ENCODE measurements at places on chromosomes 3 and 15. TPM values are rescaled to one million over a fixed set of nuclear protein-coding genes. Genes with fewer than 3 reads are reported as not detected.

GRCh38 chr3:133192363-133192945, 154.3 kb downstream of the TMEM108 start:
- no peak for DNase-seq

Gene LEKR1
- total RNA-seq: 1.9 TPM

Gene DISP2
- 2.1 TPM for total RNA-seq

Gene CCR8
- total RNA-seq: not detected

Gene ISLR
- total RNA-seq: 120 TPM

Gene SLC22A13
- total RNA-seq: 0.98 TPM

DNA sequence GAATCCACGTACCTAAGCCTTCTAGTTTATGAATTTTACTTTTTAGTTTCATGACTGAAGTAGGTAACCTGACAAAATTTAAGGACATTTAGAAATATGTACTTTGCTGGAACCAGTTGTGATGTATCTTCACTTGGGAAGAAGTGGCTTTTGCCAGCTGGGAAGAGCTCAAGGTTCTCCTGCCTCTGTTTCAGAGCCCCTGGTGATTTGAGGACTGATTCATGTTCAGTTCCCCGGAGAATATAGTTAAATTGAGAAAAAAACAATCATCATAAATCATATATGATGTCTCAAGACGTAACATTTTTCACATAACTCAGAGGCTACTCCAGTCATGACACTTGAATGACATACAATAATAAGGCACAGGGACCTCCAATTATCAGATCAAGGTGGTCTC, 473.4 kb downstream of the EPHA3 start:
- no peak for DNase-seq

GRCh38 chr15:80107774-80108173, 45.0 kb upstream of the FAH start:
- DNase-seq: no peak

DNA sequence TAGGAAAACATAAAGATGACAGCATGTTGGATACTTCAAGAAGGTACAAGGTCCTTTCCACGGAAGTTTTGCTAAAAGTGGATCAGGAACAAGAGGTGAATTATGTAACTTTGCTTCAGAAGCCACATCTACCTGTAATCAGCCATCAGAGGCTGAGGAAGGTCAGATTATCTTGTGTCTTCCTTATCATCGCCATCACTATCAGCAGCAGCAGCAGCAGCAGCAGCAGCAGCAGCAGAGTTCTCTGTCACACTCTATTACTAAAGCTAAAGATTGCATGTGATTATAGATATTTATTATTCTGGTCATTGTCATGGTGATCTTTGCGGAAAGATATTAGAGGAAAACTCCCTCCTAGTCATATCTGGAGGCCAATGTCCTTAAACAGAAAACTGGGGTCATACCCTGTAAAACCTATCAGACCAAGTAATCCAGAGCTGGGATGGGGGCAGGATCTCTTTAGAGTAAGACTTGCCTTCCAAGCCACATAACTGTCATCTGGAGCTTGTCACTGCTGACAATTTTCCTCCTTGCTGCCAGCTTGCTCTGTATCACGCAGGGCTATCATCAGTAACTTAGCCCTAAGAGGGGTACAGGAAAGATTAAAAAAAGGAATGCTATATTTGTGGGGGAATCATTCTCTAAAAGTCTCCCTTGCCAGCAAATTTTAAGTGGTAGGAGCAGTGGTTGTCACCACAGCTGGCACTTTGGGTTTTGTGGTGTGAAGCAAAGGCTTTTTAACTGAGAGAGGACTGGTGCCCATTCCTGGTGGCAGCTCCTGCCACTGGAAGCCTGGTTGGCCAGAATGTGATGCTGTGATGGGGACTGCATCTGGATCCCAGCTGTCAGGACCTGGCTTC, 130.9 kb upstream of the RASGRP1 start:
- no peak for DNase-seq

DNA sequence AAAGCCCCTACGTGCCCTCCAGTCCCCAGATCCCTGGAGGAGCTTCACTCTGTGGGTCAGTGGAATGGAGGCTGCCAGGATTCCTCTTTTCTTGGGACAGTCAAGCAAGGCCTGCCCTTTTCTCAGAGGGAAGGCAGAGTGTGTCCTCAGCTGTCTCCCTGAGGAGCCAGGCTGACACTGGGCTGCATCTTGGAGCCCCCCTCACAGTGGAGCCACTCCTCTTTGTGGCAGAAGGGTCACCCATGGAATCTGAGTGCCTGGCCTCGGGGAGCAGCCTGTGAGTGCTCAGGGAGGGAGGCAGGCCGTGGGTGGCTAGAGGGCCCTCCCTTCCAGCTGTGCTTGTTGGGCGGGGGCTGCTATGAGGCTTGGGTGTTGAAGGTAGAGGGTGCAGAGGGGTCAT, 41.2 kb downstream of the BOC start:
- DNase-seq: no peak

DNA sequence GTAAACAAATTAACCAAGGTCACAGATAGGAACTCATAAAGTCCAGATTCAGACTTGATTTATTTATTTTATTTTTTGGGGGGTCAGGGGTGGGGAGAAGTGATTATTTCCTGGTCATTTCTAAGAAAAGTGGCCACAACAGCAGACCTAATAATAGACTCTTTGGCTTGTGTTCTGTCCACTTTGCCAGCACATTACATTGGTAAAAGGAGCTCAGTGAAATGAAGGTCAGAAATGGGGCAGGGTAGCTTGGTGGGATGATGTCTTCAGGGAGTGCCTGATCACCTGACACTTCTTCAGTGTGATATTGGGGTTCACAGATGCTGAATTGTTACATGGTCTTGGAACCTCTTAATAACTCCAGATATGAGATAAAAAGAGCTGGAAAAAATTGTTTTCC, 10.1 kb downstream of the VPS8 start:
- no peak for DNase-seq

DNA sequence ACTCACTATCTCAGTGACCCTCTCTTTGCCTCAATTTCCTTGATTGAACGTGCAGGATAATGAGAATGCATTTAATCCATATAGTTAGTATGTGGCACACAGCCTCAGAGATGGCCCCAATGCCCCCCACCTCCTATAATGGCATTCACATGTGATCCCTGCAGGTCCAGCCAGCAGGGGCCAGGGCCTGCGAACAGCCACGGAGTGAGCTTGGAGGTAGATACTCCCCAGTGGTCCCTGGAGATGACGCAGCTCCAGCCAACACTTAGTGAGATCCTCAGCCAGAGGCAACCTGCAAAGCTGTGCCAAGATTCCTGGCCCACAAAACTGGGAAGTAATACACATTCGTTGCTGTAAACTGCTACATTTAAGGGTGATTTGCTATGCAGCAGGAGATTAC, 184.9 kb upstream of the NSMCE3 start:
- no peak for DNase-seq

DNA sequence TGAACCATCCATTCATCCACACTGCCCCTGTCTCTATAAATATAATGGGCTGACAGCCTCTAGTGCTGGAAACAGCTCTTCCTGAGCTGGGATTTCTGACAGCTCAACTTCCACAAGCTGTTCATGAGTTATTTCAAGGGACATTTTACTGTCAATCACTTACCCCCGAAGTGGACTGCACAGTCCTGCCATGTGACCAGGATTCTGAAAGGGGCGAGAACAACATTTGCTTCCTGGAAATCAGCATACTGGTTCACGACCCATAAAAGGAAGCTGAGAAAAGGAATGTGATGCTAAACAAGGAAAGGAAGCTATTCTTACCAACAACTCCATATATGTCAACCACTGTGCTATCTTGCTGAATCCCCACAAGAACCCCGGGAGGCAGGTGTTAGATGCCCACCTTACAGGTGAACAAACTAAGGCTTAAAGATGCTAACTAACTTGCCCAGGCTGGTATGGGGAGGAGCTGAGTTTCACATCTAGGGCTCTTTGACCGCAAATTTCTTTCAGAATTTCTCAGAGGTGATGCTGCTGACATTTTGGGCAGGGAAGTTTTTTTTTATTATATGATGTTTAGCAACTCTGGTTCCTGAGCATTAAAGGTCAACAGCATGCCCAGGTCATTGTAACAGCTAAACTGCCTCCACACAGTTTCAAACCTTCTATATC, 16.5 kb upstream of the REC114 start:
- DNase-seq: no peak

- no peak for DNase-seq
Measured at GRCh38 chr3:11641683-11642430, 1.9 kb downstream of the VGLL4 start.

DNA sequence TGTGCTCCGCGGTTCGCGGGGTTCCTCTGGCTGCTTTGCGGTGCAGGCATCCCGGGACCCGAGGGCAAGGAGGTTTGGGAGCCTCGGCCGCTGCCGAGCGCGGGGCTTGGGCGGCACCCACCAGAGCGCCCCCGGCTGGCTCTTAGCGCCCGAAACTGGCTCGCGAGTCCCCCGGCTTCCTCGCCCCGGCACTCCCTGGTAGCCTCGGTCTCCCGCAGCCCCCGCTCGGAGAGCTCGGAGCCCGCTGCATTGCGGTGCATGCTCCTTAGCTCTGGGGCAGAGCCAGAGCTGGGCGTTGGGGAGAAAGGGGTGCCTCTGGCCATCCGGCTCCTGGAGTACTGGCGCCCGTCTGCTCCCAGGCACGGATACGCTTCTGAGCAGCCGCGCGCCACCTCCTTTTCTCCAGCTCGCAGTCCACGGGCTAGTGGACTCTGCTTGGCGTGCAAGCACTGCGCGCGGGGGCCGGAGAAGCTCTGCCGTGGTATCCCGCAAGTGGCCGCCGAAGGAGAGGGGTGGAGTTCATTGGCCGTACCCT, 753 bp downstream of the EPHB1 start:
- DNase-seq: no peak

GRCh38 chr3:155859859-155860258, 5.6 kb upstream of the SLC33A1 start:
- no peak for DNase-seq

Gene PLA2G4F
- total RNA-seq: not detected

- no peak for DNase-seq
Measured at GRCh38 chr3:138781012-138781470, 53.7 kb downstream of the PIK3CB start.

Gene ISG20
- 20.2 TPM for total RNA-seq

Gene NDN
- total RNA-seq: 44.6 TPM

Gene SNURF
- total RNA-seq: 30.3 TPM

GRCh38 chr3:23685541-23686258, 120.1 kb upstream of the UBE2E1 start:
- peak; percentile 82 for DNase-seq

GRCh38 chr15:85417276-85417675, 36.9 kb downstream of the AKAP13 start:
- DNase-seq: no peak

Gene CYP19A1
- 24.0 TPM for total RNA-seq

DNA sequence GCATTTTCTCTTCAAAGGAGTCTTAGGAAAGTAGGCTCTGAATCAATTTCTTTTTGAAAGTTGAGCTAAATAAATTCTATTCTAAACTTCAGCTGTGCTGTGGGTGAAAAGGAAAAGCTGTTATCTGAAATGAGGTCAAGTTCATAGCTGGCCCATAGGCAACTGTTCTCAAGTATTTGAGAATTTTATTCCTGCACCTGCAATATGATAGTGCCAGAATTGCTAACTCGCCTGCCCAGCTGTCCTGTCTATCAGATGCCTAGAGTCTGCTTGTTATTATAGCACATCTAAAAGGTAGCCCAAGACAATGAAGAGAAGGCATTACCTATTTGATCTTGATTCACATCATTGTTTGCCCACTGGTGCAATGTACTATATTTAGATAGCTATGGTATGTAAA, 798.7 kb downstream of the DIPK2A start:
- DNase-seq: no peak

Gene ANKUB1
- total RNA-seq: 2.8 TPM

GRCh38 chr3:53845103-53845880, 927 bp downstream of the CHDH start:
- DNase-seq: peak; percentile 77

Gene PKM
- 385 TPM for total RNA-seq

GRCh38 chr3:46926871-46927717, 49.5 kb downstream of the CCDC12 start:
- peak; percentile 54 for DNase-seq

Gene ALPK3
- total RNA-seq: 7.2 TPM

DNA sequence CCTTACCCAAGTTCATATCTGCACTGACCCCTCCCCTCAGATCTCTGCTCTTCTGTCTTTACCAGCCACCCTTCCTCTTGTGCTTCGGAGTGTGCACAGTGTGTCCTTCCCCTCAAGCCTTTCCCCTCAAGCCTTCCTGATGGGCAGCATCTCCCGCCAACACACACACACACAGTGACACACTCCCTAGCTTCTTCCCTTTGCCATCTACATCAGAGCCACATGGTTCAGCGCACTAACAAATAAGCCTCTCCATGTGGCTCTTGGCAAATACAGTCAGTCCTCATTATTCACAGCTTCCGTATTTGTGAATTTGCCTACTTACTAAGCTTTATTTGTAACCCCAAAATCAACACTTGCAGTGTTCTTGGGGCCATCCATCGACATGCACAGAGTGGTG, 37.5 kb downstream of the SH3BP5 start:
- DNase-seq: peak; percentile 66

Gene PEX5L
- total RNA-seq: 70.6 TPM

Gene TMCO5A
- not detected for total RNA-seq

Gene ZNF80
- not detected for total RNA-seq

DNA sequence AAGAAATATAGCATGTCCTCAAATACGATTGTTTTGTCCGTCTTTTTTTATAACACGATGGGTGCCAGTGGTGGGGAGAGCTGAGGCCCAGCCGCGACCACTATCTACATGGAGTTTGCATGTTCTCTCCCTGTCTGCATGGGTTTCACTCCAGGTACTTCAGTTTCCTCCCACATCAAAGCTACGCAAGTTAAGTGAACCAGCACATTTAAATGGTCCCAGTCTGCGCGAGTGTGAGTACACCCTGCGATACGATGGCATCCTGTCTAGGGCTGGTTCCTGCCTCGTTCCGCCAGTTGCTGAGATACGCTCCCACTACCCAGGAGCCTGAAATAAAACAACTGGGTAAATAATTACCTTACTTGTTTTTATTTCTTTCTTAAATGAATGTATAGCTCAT, 40.6 kb downstream of the ATP13A3 start:
- no peak for DNase-seq

Gene SLC28A2
- total RNA-seq: not detected

- no peak for DNase-seq
Measured at GRCh38 chr3:26807272-26807671, 184.7 kb downstream of the LRRC3B start.

DNA sequence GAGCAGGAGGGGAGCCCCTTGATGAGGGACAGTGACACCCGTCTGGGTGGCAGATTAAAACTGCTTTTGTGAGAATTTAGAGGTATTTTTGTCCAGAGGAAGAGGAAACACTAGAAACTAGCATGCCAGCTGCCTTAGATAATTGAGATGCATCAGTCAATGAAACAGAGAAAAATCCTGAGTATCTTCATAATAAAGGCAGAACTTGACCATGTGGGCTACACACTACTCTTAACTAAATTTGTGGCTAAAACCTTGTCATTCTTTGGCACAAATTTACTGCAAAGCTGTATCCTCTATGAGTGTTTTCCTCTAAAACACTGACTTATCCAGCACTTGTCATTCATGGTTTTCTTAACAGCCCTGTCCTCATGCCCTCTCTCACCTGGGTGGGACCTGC, 259.7 kb upstream of the TPM1 start:
- no peak for DNase-seq

Measured in sciatic nerve (tissue), 2 donors.